ENCODE measurements at places on chromosomes 4 and X. TPM values are rescaled to one million over a fixed set of nuclear protein-coding genes. Genes with fewer than 3 reads are reported as not detected.

The GPR78 gene
- total RNA-seq: 0.07 TPM

The BMX gene
- not detected for total RNA-seq

The STPG2 gene
- total RNA-seq: not detected

The GSX2 gene
- total RNA-seq: not detected

The ADH4 gene
- not detected for total RNA-seq

The AASDH gene
- total RNA-seq: 7.3 TPM

The ZFP92 gene
- total RNA-seq: not detected

The RTL3 gene
- total RNA-seq: 3.0 TPM

The SLBP gene
- 135 TPM for total RNA-seq

The MID1IP1 gene
- total RNA-seq: 46.7 TPM

The PFKFB1 gene
- total RNA-seq: not detected

The ITGB1BP2 gene
- total RNA-seq: 2.2 TPM

The NAP1L3 gene
- total RNA-seq: 0.69 TPM

The S100P gene
- total RNA-seq: not detected

The STBD1 gene
- total RNA-seq: 6.2 TPM

The FAAH2 gene
- total RNA-seq: 0.17 TPM

The DYNLT3 gene
- total RNA-seq: 85.6 TPM

The AFF2 gene
- 0.07 TPM for total RNA-seq

The CENPC gene
- 9.6 TPM for total RNA-seq

The PAGE2 gene
- total RNA-seq: not detected

- peak; percentile 52 for DNase-seq
Measured at GRCh38 chr4:139419388-139419914, 34.5 kb upstream of the RAB33B start.

- peak; percentile 75 for DNase-seq
Measured at GRCh38 chr4:185346975-185347601, 48.6 kb downstream of the LRP2BP start.

DNA sequence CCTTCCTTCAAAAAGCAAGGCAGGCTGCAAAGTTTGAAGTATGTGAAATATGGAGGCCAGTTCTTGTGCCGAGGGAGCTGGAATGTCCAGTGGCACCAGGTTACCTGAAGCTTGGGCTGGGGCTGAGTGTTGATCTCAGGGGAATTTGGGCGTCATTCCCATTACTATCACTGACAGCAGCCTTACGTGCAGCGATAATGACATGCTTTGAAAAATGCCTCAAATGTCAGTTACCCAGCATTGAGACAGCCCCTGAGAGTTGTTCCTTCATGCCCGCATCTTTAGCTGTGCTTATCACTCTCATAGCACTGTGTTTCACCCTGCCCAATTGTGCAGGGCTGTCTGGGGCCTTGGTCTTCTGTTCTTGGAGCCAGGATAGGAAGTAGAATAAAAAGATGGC, 27.4 kb downstream of the SLC16A2 start:
- no peak for DNase-seq

GRCh38 chr4:14111730-14112181, 484.2 kb upstream of the BOD1L1 start:
- peak; percentile 96 for DNase-seq

- peak; percentile 64 for DNase-seq
Measured at GRCh38 chr4:102640669-102641068, 120.1 kb downstream of the MANBA start.

DNA sequence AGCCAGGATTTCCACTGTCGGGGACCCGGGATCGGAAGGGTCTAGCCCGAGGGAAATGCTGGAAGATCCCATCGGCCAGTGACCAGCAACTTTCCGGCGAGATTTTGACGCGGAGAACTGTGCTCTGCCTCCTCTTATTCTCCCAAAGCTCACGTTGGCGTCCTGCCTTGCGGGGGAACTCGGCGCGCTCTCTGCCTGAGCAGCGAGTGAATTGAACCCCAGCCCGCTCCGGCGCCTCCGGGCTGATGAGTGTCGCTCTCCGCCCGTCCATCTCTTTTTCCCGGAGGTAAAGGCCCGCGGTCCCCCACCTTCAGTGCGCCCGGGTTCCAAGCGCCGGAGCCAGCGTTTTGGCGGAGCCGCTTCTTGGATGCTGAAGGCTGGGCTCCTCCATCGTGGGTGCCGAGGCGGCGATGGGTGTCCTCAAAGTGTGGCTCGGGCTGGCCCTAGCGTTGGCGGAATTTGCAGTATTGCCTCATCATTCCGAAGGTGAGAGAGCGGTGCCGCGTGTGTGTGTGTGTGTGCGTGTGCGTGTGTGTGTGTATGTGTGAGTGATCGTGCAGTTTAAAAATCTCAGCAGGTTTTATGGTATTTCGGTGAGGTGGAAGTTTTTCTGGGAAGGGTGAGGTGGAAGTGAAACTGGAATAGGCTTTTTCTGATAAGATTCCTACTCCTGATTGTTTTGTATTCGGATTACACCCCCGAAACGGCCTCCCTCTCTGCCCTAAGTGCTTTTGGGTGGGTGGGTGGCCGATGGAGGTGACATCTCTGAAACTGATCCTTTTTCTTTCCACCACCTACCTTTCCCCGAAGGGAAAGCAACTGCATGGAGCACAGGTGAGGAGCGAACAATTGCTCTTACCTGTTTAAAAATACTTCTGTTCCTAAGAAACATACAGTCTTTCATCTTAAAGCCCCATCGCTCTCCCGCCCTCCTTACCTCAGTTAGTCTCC, 752 bp downstream of the FRAS1 start:
- DNase-seq: peak; percentile 20

- no peak for DNase-seq
Measured at GRCh38 chr4:151430740-151431457, 21.9 kb downstream of the FHIP1A start.

DNA sequence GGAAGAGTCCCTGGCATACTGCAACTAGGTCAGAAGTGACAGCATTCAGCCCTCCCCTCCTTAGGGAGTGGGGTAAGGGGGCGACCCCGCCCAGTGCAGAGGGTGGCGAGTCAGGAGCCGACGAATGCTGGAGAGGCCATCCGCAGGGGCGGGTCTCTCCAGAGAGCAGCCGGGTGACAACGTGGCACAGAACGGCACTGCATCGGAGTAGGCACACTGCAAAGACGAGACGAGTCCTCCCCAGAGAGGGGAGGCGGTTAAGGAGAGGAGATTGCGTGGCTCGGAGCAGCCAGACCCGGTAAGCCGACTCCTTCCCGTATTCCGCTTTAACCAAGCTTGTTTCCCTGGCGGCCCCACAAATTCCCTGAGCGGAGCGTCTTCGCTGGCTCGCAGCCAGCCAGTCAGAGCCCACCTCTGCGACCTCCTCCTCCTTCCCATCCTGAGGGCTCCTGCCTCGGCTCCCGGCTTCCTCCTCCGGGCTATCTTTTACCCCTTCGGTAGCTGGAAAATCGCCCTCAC, 54.9 kb downstream of the LINC00632 start:
- DNase-seq: peak; percentile 65

DNA sequence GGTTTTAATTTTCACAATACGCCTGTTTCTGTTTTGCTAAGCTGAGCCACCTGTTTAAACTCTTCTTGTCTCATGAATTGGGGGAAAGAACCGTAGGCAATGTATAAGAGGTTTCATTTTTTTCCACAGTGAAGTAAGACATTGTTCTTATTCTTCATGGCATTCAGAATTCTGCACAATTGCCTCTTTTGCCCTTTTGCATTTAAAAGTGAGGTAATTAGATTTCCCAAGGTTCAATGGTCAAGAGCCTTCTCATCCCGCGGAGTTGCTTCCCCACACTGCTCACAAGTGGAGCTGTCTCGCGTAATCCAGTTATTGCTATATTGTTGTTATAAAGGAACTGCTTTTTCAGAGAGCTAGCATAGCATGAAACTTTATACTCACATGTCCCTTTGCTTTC, 90.9 kb upstream of the SPRY1 start:
- no peak for DNase-seq

- DNase-seq: no peak
Measured at GRCh38 chr4:62285026-62285425, 1084.9 kb downstream of the ADGRL3 start.

DNA sequence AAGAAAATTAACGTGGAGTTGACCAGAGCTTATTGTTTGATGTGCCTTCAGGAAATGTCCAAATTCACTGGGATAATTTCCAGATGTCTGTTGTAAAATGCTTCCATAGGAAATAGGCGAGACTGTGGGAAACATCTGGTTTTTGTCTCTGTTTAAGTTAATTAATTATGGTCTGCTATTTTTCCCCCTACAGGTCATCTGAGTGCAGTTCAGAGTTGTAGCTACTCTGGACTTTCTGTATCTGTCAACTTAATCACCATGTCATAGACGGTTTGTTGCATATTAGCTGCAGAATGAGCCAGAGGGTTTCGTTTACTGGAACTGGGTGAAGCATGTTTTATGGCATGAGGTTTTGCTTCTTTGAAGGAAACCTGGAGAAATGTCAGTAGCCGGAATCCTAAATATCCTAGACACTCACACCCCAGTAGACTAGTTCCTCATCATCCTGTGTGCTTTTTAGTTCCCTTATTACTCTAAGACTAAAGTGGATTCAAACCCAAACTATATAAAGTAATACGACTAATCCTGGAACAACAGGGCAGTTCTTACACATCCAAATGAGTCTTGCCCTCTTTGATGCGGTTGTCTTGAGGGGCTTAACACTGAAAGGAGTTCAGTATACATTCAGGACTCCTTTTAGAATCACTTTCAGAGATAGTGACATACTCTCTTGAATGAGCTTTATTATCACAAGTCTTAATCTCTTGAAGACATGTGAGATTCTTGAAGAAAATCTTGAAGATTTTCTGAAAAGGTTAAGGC, 62.5 kb downstream of the PPEF1 start:
- no peak for DNase-seq

DNA sequence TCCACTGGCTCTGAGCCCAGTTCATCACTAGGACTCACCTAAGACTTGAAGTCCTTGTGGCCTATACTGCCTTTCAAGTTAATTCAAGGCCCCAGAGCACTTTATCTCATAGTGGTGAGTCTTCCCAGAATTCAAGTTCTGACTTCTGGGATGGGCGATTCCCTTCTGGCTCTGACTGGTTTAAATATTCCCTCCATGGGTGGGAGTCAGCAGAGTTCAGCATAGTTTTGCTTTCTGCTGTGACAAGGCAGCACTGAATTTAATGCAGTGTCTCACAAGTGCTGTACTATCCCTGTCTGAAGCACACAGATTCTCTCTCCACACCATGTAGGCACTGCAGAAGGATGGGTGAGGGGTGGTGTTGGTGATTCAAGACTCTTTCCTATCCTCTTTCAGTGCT, 46.5 kb downstream of the KLF8 start:
- DNase-seq: no peak

- DNase-seq: peak; percentile 66
Measured at GRCh38 chrX:152904151-152905080, 6.5 kb downstream of the ZNF185 start.

DNA sequence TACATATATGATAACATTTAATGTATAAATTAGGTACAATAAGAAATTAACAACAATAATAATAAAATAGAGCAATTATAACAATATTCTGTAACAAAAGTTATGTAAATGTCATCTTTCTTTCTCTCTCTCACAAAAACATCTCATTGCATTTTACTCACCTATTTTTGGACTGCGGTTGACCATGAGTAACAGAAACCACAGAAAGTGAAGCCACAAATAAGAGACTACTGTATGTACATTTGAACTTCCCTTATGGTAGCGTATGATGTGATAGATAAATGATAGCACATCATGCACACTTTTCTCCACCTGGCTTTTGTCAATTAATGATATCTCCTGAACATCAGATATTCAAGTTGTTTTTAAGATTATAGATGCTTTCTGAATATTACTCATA, 80.5 kb downstream of the HNRNPD start:
- peak; percentile 20 for DNase-seq

- DNase-seq: no peak
Measured at GRCh38 chr4:27973056-27973455, 1112.4 kb downstream of the STIM2 start.

GRCh38 chr4:25085671-25086070, 54.9 kb upstream of the LGI2 start:
- no peak for DNase-seq

DNA sequence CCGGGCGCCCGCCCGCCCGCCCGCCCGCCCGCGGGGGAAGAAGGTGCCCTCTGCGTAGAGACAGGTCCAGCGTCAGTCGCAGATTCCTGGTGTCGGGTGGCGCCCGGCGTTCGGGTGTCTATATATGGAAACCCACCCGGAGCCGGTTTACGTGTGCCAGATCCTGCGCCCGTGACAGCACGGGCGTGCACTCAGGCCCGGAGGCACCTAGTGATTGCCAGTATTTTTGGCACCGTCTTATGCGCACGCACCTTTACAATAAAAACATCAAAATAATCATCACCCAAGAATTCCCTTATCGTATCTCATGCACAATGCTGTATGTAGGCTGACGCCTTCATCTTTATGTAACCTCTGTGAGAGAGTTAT, 519 bp downstream of the SLC25A4 start:
- DNase-seq: peak; percentile 49

GRCh38 chr4:8600686-8601085, 8.1 kb downstream of the CPZ start:
- DNase-seq: no peak

DNA sequence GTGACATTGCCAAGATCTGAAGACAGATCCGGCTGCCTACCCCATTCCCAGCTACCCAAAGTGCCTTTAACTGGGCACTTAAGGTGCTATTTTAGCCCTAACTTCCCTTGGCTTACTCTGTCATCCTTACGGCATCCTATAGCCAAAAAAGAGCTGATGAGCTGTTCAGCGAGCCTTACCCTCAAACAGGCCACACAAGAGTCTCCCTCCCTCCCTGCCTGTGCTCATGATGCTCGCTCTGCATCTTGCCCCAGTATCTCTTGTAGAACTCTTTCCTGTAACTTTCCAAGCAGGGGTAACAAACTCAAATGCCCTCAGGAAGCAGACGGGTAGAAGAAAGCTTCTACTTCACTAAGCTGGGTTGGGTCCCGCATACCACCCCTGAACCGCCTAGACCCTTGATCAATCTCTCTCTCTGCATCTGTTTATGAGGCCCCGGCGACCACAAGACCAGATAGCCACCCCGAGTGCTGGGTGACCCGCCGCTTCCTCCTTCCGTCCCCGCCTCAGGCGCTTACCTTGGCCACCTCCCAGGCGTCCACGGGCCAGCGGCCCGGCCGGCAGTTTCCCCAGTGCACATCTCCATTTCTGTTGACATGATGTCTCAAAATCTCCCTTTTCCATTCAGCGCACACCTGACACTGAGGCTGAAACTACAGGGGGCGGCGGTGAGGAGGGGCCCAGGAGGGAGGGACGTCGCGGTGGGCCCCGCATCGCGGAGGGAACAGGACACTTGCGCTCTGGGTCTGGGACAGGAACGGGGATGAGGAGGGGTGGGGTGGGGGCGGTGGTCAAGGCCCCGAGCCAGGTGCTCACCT, 663 bp downstream of the CXorf38 start:
- DNase-seq: peak; percentile 62
